ENCODE measurements at places on chromosomes 3 and 15.

GRCh38 chr3:107994181-107994580 lies 96.7 kb downstream of the CD47 start:
- no peak for DNase-seq

- DNase-seq, result no peak
These were observed 38.6 kb downstream of the BTLA start for GRCh38 chr3:112460519-112461195.

- no peak for DNase-seq
These were observed 26.0 kb downstream of the TMEM158 start for GRCh38 chr3:45199837-45200648.

DNA sequence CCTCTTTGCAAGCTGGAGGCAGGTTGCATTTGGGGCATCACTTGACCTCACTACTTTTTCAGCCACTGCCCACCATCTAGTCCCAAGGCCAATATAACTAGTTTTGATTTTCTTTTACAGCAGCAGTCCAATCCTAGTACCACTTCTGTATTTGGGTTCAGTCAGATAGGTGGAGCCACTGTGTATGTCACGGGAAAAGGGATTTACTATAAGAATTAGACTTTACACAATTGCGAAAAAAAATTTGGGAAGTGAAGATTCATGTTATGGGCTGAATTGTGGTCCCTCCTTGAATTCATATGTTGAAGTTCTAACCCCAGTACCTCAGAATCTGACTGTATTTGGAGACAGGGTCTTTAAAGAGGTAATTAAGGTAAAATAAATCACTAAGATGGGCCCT lies 37.4 kb upstream of the NMNAT3 start:
- DNase-seq, result no peak

DNA sequence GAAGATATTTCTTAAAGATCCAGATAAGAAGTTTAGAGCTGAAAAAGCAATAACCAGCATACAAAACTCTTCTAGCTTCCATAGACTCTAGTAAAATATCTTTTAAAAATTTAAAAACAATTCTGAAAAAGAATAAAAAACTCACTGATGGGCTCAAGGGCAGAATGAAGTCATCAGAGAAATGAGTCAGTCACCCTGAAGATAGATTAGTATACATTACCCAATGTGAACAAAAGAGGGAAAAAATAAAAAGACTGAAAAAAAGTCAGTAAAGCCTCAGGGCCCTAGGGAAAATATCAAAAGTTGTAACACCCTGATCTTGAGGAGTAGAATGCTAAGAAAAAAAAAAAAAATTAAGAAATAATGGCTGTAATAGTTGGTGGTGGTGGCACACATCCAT lies 11.4 kb downstream of the DET1 start:
- no peak for DNase-seq

GRCh38 chr3:31064021-31064420 lies 169.6 kb upstream of the GADL1 start:
- no peak for DNase-seq

DNA sequence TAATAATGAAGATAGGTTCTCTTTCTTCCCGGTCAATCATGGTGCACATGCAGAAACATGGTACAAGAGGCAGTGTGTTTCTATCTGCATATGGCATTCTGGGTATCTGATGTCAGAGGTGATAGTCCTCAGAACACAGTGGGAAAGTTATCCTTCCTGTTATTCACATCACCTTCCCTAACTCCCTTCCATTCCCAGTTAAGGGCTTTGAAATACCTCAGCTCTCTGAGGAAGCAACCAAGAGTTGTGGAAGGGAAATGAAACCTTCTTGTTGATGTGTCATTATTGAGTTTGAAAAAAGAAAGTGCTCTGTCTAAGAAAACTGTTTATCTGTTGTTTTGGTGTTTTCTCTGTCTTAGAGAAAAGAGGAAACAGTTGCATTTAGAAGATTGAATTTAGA lies 21.9 kb upstream of the P2RY13 start:
- no peak for DNase-seq

DNA sequence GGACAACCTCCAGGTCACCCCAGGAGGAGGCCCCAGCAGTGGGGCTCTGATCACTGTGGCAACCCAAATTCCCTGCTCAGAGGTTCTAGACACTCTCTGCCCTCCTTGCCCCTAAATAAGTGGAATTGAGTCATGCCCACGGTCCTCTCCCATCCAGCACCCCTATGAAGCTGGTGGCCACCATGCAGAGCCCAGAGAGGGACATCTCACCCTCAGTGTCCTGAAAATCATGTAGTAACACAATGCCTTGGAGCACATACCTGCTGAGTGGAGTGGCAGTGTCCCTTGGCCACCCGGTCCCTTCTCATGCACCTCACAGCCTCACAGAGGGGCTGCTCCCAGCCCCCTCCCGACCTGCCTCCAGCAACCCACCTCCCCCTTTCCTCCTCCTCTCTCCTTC lies 114.3 kb upstream of the MEF2A start:
- DNase-seq, result no peak
